ENCODE measurements at places on chromosomes 7 and 10.

- no peak for DNase-seq
Observed at GRCh38 chr10:51090190-51090589, 15.9 kb downstream of the PRKG1 start.

- no peak for DNase-seq
Observed at GRCh38 chr10:35210961-35211360, 84.3 kb downstream of the CREM start.

DNA sequence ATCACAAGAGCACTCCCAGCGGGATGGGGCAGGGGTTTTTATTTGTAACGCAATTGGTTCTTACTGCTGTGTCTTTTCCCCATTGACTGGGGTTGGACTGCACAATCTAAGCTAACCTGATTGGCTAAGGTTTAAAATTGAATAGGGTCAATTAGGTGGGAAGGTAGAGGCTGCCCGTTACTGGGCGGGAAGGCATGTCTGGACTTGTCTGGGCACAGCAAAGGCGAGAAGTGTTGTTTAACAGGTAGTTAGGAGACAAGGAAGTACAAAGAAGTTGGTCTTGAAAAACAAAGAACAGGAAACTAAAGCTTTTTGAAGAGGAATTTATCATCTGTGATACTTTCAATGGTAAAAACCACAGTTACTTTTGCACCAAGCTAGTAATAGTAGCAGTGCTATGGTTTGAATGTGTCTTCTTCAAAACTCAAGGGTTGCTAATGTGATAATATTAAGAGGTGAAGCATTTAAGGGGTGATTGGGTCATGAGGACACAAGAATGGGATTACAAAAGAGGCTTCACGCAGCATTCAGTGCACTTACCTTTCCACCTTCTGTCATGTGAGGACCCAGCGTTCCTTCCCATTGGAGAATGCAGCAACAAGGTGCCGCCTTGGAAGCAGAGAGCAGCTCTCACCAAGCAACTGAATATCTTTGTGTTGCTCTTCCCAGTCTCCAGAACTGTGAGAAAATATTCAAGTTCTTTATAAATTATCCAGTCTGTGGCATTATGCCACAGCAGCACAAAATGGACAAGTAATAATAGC is 875.5 kb upstream of the SORCS1 start:
- DNase-seq = no peak

DNA sequence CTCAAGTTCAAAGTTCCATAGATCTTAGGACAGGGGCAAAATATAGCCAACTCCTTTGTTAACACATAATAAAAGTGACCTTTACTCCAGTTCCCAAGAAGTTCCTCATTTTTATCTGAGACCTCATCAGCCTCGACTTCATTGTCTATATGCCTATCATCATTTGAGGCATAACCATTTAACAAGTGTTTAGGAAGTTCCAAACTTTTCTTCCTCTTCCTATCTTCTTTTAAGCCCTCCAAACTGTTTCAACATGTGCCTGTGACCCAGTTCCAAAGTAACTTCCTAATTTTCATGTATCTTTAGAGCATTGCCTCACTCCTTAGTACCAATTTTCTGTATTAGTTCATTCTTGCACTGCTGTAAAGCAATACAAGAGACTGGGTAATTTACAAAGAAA is 569.1 kb downstream of the ANKRD7 start:
- DNase-seq = no peak

GRCh38 chr7:98126311-98127142 is 19.9 kb downstream of the LMTK2 start:
- no peak for DNase-seq

DNA sequence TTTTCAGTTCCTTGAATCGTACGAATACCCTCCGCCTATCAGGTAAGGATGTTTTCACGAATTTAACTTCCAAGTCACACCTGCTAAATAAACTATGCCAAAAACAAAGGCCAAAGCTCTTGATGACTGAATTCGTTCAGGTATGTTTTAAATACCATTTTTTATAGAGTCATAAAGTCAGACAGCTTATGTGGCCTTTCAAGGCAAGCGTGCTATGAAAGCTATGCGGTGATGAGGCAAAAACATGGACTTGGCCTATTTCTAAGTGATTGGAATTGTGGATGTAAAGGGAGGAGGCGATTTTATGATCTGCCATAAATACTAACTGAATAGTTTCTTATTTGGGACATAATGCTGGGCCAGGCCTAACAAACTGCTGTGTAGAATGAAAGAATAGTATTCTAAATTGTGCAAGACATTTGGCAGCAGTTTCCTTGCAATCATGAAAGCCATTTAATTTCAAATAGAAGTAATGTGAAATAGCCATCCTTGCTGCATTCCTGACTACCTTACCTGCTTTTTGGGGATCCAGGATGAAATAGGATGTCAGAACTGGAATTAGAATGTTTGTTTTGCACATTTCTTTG is 14.0 kb downstream of the SLC39A12 start:
- no peak for DNase-seq

DNA sequence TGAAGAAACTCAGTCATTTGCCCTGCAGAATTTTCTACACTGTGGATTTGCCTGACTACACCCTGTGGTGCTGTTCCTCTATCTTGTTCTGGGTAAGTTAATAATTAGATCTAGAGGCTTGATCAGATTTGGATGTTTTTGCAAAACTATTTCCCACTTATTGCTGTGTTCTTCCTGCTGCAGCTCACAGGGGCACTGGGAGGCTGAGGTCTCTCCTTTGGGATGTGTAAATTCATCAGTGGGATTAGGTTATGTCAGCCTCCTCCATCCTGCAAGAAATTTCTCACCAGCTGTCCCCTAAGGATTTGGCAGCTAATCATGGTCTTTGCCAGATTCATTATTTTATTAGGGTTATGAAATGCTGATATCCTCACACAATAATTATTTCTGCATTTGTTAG is 148.1 kb upstream of the ZNF32 start:
- DNase-seq = no peak

GRCh38 chr7:44735403-44736165 is 13.1 kb upstream of the ZMIZ2 start:
- DNase-seq = no peak

DNA sequence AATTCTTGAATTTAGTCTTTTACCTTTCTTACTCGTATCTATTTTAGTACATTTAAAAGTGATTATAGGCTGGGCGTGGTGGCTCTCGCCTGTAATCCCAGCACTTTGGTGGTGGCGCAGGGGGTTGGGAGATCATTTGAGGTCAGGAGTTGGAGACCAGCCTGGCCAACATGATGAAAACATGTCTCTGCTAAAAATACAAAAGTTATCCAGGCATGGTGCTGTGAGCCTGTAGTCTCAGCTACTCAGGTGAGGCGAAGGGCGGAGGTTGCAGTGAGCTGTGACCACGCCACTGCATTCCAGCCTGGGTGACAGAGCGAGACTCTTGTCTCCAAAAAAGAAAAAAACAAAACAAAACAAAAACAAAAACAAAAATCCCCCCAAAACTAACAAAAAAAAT is 12.2 kb downstream of the PRKCQ start:
- no peak for DNase-seq

- DNase-seq = no peak
Observed at GRCh38 chr7:120941064-120941463, 9.5 kb upstream of the ING3 start.

DNA sequence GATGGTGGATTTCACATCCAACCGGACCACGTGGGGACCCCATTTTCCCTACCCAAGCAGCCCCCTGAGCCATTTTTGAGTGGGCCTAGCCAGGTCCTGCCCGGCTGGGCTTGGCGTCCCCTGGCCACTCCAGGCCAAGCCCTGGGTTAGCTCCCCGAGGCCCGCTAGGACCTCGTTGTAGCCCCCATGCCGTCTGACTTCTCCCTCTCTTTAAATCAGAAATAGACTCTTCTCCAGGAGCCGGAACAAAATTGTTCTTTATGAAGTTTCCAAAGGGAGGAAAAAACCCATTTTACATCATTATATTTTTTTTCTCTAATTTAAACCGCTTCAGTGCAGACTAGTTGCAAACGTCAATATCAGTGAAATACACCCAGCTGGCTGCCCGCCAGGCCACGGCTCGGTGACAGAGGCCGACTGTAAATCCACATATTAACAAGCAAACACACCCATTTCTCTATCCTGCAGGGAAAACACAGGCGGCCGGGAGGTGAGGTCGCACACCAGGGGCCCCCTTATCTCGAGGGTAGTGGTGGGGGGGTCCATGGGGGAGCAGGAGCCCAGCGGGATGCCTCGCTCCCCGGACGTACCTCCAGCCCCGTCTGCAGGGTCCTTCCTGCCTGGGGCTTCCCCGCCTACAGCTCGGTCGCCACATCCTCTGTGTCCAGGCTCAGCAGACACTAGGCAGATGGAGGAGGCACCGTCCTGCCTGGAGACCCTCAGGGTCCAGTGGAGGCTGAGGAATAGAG is 72.7 kb downstream of the ELFN1 start:
- DNase-seq = peak; percentile 82

DNA sequence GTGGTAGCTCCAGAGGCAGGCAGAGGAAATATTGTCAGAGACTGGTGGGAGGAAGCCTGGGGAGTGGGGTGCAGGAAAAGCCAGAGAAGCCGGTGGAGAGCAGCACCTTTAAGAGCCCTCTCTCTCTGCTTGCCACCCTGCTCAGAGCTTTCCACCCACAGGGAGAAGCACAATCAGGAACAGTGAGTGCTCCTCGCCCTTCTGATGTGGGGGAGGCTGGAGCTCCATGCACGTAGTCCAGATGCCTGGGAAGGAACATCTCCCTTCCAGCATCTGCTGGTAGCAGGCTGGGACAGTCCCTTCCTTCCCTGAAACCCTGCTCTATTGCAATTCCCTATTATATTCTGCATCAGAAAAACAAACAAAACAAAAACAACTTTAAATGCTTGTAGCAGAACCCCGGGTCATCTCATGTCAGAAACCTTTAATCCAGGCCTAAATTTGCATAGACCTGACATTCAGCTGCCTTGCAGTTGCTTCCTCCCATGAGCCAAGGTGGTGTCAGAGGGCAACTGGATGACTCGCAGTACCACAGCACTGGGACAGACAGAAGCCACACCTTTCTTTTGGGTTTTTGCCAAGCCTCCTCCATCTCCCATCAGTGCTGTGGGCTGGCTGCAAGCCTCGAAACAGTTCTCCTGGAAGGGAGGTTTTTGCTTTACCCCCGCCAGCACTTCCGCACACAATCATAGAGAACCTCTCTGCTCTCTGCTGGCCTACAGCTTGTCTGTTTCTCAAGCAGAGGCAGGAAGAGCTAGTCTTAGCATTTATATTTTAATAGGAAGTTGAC is 13.1 kb downstream of the AVPI1 start:
- DNase-seq = no peak

DNA sequence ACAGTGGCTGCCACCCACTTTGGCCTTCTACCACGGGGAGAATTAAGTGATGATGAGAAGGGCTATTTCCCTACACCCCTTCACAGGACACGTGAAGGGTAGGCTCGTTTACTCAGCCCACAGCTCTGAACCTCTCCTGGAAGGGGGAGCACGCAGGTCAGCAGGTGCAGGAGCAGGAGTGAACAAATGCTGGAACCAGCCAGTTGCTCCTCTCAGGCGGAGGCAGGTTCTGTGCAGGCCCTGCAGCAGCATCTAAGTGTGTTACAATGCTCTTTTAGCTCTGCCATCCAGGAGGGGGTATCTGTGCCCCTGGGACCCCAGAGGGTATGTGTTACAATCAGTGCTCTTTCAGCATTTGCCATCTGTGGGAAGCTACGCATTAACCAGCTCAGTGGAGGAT is 61.2 kb downstream of the AHR start:
- no peak for DNase-seq

DNA sequence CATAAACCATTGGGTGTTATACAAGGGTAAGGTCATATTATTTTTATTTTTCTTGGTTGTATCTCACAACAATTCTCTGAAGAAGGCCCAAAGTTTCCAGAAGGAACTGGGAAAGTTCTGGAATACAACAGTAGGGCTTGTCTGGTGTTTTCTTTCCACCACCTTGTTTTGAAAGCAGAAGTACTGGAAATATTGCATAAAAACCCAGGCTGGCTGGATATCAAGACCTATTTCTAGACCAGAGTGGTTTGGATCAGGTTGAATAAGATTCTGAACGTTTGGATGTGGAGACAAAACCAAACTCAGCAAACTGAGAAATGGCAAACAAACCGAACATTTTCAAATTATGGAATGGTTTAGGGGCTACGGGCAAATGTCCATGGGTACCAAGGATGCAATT is 182.6 kb upstream of the FZD8 start:
- DNase-seq = no peak

GRCh38 chr10:24821986-24822385 is 98.3 kb upstream of the ARHGAP21 start:
- peak; percentile 19 for DNase-seq

GRCh38 chr7:39310699-39311098 is 255.5 kb upstream of the YAE1 start:
- no peak for DNase-seq

- DNase-seq = peak; percentile 36
Observed at GRCh38 chr7:75945297-75946168, 30.6 kb downstream of the POR start.

DNA sequence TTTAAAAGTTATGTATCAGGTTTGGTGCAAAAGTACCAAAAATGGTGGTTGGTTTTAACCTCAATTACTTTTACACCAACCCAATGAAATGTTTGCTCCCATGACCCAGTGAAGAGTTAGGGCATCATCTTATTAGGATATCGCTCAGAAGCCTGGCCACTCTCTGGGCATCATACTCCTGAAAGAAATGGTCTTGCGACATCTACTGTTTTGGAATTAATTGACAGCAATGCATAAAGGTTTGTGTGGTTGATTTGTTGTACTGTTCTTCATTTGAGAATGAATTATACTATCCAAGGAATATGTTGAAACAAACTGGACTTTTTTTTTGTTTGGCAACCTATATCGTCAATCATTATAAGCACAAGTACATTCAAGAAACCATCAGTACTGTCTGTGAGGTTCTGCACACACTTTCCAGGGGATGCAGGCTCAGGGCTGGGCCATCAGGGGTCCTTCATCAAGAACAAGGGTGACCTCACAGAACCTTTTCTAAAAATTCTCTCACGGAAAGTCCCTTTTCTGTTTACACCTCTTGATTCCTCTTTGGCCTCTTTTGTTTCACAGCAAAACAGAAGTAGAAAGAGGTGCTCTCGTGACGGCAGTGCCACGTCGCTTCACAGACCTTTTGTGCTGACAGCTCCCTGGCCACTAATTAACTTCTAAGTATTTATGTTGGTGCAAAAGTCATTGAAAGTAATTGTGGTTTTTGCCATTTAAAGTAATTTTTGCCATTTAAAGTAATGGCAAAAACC is 117.2 kb upstream of the KLF6 start:
- DNase-seq = no peak

DNA sequence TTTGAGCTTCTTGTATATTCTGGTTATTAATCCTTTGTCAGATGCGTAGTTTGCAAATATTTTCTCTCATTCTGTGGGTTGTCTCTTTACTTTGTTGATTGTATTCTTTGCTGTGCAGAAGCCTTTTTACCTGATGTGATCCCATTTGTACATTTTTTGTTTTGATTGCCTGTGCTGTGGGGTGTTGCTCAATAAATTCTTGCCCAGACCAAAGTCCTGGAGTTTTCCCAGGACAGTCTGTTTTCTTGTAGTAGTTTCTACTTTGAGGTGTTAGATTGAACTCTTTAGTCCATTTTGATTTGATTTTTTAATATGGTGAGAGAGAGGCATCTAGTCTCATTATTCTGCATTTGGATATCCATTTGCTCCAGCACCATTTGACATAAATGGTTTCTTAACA is 588.7 kb upstream of the MBL2 start:
- peak; percentile 5 for DNase-seq

GRCh38 chr7:40747856-40748255 is 613.1 kb downstream of the SUGCT start:
- no peak for DNase-seq
